Activated naive CD4-positive, alpha-beta T cell treated with anti-CD3 and anti-CD28 coated beads for 36 hours (primary cell): ENCODE measurements at places on chromosomes 3 and 15. TPM values are rescaled to one million over a fixed set of nuclear protein-coding genes. Genes with fewer than 3 reads are reported as not detected.

KLHL6 gene
- 82.3 TPM for total RNA-seq

HES1 gene
- total RNA-seq, result 2.5 TPM

CCR4 gene
- total RNA-seq, result 28.8 TPM

GUCA1C gene
- not detected for total RNA-seq

KATNBL1 gene
- total RNA-seq, result 46.4 TPM

PPCDC gene
- total RNA-seq, result 17.5 TPM

GRIP2 gene
- total RNA-seq, result not detected

CDV3 gene
- 181 TPM for total RNA-seq

MYD88 gene
- 19.3 TPM for total RNA-seq

ANKRD63 gene
- total RNA-seq, result not detected

DUOX2 gene
- total RNA-seq, result not detected

GPR87 gene
- total RNA-seq, result 0.19 TPM

OIP5 gene
- 10.7 TPM for total RNA-seq

FOXL2NB gene
- total RNA-seq, result not detected

SLC2A2 gene
- total RNA-seq, result not detected

ITPKA gene
- total RNA-seq, result 1.0 TPM

CCR9 gene
- total RNA-seq, result not detected

FGD5 gene
- not detected for total RNA-seq

NUDT16 gene
- 4.9 TPM for total RNA-seq

SLC9C1 gene
- total RNA-seq, result not detected

TMEM41A gene
- 13.1 TPM for total RNA-seq

ATP13A5 gene
- not detected for total RNA-seq

LRRC15 gene
- not detected for total RNA-seq

LPP gene
- total RNA-seq, result 31.8 TPM

SENP7 gene
- total RNA-seq, result 16.8 TPM

GBE1 gene
- total RNA-seq, result 24.6 TPM

CLSTN2 gene
- not detected for total RNA-seq

UBE2E2 gene
- 11.6 TPM for total RNA-seq

SNTN gene
- total RNA-seq, result not detected

FGF7 gene
- not detected for total RNA-seq

GHRL gene
- not detected for total RNA-seq

UCN2 gene
- total RNA-seq, result not detected

BFSP2 gene
- not detected for total RNA-seq

SLITRK3 gene
- total RNA-seq, result not detected

PLA1A gene
- total RNA-seq, result 0.19 TPM

MED12L gene
- 1.4 TPM for total RNA-seq

PLSCR2 gene
- total RNA-seq, result not detected

C2CD4B gene
- not detected for total RNA-seq
